Lung (tissue), 17 donors: ENCODE measurements at places on chromosomes 11 and 22. TPM values are rescaled to one million over a fixed set of nuclear protein-coding genes. Genes with fewer than 3 reads are reported as not detected.

- no peaks in the 10 kb centered on the region for H3K4me1 ChIP-seq
- H3K27me3 ChIP-seq = peaks cover 2% of the 10 kb centered on the region
- H3K4me3 ChIP-seq = no peak overlapping the region
- H3K27ac ChIP-seq = no peak overlapping the region
- H3K36me3 ChIP-seq = no peaks in the 10 kb centered on the region
These were observed 321.6 kb upstream of the B3GAT1 start for GRCh38 chr11:134733646-134734045.

DNA sequence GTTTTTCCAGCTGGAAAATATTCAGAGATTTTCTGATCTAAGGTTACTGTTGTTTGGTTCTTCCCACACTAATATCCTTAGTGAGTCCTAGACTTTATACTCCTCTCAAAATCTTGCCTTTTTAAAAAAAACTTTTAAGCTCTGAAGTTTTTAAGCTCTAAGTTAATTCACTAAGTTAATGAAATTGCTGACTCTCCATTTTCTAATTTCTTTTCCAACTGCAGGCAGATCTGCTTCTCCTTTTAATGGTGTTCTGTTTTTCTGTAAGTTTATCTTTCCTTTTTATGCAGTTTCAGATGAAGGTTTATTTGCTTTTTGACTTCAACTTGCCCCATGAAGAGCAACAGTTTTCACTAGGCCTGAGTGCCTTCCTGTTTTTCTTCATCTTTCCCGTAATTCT is 125.8 kb upstream of the ARHGAP42 start:
- DNase-seq = no peak
- peaks cover 7% of the 10 kb centered on the region for H3K4me1 ChIP-seq
- H3K27me3 ChIP-seq = no peaks in the 10 kb centered on the region

- H3K4me3 ChIP-seq = no peak overlapping the region
- H3K27me3 ChIP-seq = no peaks in the 10 kb centered on the region
- peaks cover 6% of the 10 kb centered on the region for H3K4me1 ChIP-seq
These were observed 17.1 kb upstream of the ADORA2A start for GRCh38 chr22:24410110-24410856.

GRCh38 chr11:18768978-18769377 is 22.6 kb downstream of the PTPN5 start:
- H3K36me3 ChIP-seq = no peaks in the 10 kb centered on the region
- no peak overlapping the region for H3K27ac ChIP-seq
- no peaks in the 10 kb centered on the region for H3K27me3 ChIP-seq
- DNase-seq = no peak
- H3K4me1 ChIP-seq = no peaks in the 10 kb centered on the region

GRCh38 chr11:25981998-25982397 is 349.9 kb upstream of the ANO3 start:
- no peaks in the 10 kb centered on the region for H3K4me1 ChIP-seq
- H3K4me3 ChIP-seq = no peak overlapping the region
- no peak overlapping the region for H3K27ac ChIP-seq

GRCh38 chr22:23437779-23438178 is 142.3 kb downstream of the IGLL1 start:
- H3K4me3 ChIP-seq = no peak overlapping the region
- H3K27me3 ChIP-seq = no peaks in the 10 kb centered on the region
- no peak overlapping the region for H3K27ac ChIP-seq
- H3K4me1 ChIP-seq = no peaks in the 10 kb centered on the region
- H3K36me3 ChIP-seq = no peaks in the 10 kb centered on the region

DNA sequence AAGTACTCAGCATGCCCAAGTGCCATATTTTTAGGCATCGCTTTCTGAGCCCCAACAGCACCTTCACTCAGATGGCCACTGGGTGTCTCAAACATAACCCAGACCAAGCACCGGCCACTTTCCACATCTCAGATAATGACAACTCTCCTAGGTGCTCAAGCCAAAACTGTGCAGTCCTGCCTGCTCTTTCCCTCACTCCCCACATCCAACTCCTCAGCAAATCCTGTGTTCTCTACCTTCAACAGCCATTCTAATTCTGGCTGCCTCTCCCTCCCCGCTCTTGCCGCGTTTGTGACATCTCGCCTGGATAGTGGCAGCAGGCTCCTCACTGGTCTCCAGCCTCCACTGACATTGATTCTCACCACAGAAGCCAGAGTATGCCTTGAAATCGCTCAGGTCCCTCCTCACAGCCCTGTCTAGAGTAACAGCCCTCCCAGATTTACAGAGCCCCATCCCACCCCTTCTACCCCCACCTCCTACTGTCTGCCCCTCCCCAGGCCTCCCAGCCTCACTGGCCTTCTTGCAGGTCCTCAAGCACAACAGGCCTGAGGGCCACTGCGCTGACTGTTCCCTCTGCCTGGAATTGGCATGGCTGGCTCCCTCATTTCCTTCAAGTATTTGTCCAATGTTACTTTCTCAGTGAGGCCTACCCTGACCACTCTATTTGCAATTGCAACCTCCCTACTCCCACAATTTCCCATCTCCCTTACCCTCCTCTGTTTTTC is 1.3 kb upstream of the PHETA2 start:
- H3K27me3 ChIP-seq = no peaks in the 10 kb centered on the region
- peaks cover 10% of the 10 kb centered on the region for H3K36me3 ChIP-seq
- H3K4me1 ChIP-seq = no peaks in the 10 kb centered on the region
- no peak overlapping the region for H3K27ac ChIP-seq

DNA sequence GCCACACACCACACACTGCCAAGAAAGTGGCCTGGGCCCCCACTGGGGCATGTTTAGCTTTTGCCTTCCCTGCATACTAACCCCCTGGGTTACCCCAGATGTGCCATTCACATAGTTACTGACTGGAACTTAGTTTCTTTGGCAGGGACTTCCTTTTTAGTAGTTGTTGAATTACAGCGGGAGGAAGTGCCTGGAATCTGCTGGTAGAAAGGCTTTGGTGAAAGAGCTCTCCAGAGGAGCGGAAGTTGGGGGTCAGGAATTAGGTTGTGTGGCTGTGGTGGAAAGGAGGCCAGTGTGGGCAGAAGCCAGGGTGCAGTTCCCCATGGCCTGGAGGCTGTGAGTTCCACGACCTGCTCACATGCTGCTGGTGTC is 69.0 kb downstream of the MED15 start:
- no peaks in the 10 kb centered on the region for H3K27me3 ChIP-seq
- H3K36me3 ChIP-seq = peaks cover 24% of the 10 kb centered on the region
- no peak overlapping the region for H3K4me3 ChIP-seq
- no peak for DNase-seq
- H3K4me1 ChIP-seq = peaks cover 11% of the 10 kb centered on the region

- peak; percentile 59 for DNase-seq
- H3K4me3 ChIP-seq = no peak overlapping the region
- H3K27me3 ChIP-seq = no peaks in the 10 kb centered on the region
- peaks cover 5% of the 10 kb centered on the region for H3K4me1 ChIP-seq
These were observed 1.4 kb upstream of the KREMEN1 start for GRCh38 chr22:29071261-29072045.

- H3K27ac ChIP-seq = no peak overlapping the region
- H3K4me1 ChIP-seq = peaks cover 9% of the 10 kb centered on the region
- peaks cover 42% of the 10 kb centered on the region for H3K36me3 ChIP-seq
- no peaks in the 10 kb centered on the region for H3K27me3 ChIP-seq
These were observed 21.6 kb upstream of the PHLDA2 start for GRCh38 chr11:2950825-2951224.

- H3K4me1 ChIP-seq = peaks cover 3% of the 10 kb centered on the region
- H3K27ac ChIP-seq = no peak overlapping the region
- peak; percentile 22 for DNase-seq
- no peak overlapping the region for H3K4me3 ChIP-seq
These were observed 62.1 kb upstream of the PHOX2A start for GRCh38 chr11:72305891-72306585.

DNA sequence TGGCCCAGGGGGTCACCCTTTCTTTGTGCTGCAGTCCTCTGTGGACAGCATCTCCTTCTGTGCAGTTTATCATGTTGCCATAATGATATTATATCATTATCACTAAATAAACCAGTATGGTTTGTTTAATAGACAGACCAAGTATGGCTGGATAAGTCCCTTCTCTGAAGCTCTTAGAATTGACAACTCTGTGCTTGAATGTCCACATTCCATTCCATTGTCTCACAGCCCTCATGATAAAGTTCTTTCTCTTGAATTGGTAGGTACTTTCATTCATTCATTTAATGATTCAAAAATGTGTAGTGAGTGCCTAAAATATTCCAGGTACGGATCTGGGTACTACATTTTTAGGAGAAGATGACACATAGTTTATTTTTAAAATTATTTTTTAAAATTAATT is 7.8 kb downstream of the RPS6KA4 start:
- no peaks in the 10 kb centered on the region for H3K4me1 ChIP-seq
- H3K4me3 ChIP-seq = no peak overlapping the region
- no peaks in the 10 kb centered on the region for H3K27me3 ChIP-seq
- DNase-seq = no peak
- H3K36me3 ChIP-seq = peaks cover 13% of the 10 kb centered on the region

- H3K36me3 ChIP-seq = no peaks in the 10 kb centered on the region
- no peaks in the 10 kb centered on the region for H3K27me3 ChIP-seq
- H3K27ac ChIP-seq = no peak overlapping the region
- H3K4me1 ChIP-seq = no peaks in the 10 kb centered on the region
- no peak for DNase-seq
These were observed 97.9 kb downstream of the RCN1 start for GRCh38 chr11:32188785-32189184.

DNA sequence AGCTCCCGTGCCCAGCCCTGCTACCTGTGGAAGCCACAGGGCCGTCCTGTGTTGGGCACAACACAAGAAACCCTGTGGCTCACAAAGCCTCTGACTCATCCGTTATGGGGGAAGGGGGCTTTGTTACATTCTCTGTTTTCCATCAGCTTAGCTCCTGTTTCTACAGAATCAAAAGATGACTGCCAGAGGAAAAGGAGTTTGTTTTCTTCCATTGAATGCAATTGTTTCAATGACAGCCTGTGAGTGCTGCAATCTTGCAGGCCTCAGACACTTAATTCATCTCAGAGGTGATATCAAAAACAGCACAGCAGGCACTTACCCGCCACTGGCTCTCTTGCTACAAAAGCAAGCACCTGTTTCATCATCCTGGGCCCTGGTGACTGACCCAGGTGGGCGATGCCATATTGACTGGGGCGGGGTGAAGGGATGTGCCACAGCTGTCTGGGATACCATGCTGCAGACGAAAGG is 194.3 kb downstream of the OPCML start:
- H3K36me3 ChIP-seq = no peaks in the 10 kb centered on the region
- no peak overlapping the region for H3K27ac ChIP-seq
- DNase-seq = no peak
- H3K27me3 ChIP-seq = no peaks in the 10 kb centered on the region

DNA sequence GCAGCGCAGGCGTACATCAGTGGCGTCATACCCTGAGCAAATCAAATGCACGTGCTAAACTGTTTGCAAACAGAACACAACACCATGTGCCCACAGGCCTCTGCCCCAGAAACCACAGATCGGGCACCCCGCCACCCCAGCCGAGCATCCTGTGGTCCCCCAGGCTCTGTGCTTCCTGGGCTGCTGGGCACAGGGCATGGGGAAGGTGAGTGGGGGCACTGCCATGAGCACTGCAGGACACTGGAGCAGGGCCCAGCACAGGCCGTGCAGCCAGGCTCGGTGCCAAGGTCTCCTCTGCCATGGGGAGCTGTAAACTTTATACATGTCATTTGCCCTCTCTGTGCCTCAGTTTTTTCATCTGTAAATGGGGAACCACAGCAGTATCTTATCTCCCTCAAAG is 62.5 kb downstream of the NAT10 start:
- no peak overlapping the region for H3K27ac ChIP-seq
- no peaks in the 10 kb centered on the region for H3K27me3 ChIP-seq
- no peak overlapping the region for H3K4me3 ChIP-seq
- H3K4me1 ChIP-seq = no peaks in the 10 kb centered on the region
- H3K36me3 ChIP-seq = no peaks in the 10 kb centered on the region
- DNase-seq = no peak

DNA sequence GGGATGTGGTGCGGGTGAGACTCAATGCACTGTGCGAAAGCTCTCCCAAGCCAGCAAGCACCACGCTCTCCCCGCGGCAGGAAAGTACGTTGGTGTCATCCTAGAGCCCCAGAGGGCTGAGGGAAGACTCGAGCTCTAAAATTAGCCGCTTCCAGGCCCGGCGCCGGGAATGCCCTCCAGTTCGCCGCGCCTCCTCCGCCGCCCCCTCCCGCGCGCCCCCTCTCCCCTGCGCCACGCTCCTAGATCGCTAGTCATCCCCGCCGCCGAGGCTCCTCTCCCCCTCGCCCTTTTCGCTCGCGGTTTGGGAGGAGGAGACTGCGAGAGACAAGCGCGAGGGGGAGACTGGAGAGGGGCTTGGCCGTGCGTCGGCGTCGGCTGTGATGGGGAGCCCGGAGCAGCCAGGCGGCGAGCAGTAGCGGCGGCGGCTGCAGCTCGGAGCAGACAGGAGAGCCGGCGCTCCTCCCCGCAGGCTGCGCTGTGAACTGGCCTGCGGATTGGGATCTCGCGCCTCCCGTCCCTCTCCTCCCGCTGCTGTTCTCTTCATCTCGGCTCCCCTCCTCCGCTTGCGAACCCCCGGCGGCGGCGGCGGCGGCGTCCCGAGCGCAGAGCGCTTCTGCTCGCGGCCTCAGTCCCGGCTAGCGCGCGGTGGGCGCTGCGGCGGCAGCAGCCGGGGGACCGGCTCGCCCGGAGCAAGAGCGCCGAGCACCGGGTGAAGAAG is at the start of gene FAT3:
Gene FAT3, plus strand, starts transcription at position 412 of the 718 bp plus-strand sequence. CDS start 127,295 bp downstream, outside the sequence.
- DNase-seq = peak; percentile 95
- H3K36me3 ChIP-seq = no peaks in the 10 kb centered on the region
- no peaks in the 10 kb centered on the region for H3K27me3 ChIP-seq
- H3K4me1 ChIP-seq = peaks cover 20% of the 10 kb centered on the region

- H3K27me3 ChIP-seq = peaks cover 3% of the 10 kb centered on the region
- H3K27ac ChIP-seq = no peak overlapping the region
- no peak overlapping the region for H3K4me3 ChIP-seq
- H3K36me3 ChIP-seq = no peaks in the 10 kb centered on the region
- H3K4me1 ChIP-seq = no peaks in the 10 kb centered on the region
These were observed 562.5 kb downstream of the MN1 start for GRCh38 chr22:27238935-27239510.

GRCh38 chr22:44147821-44148574 is 32.7 kb upstream of the PARVG start:
- peaks cover 16% of the 10 kb centered on the region for H3K36me3 ChIP-seq
- peaks cover 3% of the 10 kb centered on the region for H3K4me1 ChIP-seq

- no peaks in the 10 kb centered on the region for H3K36me3 ChIP-seq
- H3K4me1 ChIP-seq = no peaks in the 10 kb centered on the region
- H3K27me3 ChIP-seq = no peaks in the 10 kb centered on the region
- H3K4me3 ChIP-seq = no peak overlapping the region
- DNase-seq = no peak
These were observed 134.3 kb upstream of the SESN3 start for GRCh38 chr11:95365348-95365747.

- H3K36me3 ChIP-seq = peaks cover 11% of the 10 kb centered on the region
- H3K4me3 ChIP-seq = peak overlapping the region; percentile 52
- peak overlapping the region; percentile 92 for H3K27ac ChIP-seq
- peaks cover 11% of the 10 kb centered on the region for H3K27me3 ChIP-seq
- H3K4me1 ChIP-seq = peaks cover 4% of the 10 kb centered on the region
These were observed 796 bp upstream of the SF3B2 start for GRCh38 chr11:66051371-66051765.

DNA sequence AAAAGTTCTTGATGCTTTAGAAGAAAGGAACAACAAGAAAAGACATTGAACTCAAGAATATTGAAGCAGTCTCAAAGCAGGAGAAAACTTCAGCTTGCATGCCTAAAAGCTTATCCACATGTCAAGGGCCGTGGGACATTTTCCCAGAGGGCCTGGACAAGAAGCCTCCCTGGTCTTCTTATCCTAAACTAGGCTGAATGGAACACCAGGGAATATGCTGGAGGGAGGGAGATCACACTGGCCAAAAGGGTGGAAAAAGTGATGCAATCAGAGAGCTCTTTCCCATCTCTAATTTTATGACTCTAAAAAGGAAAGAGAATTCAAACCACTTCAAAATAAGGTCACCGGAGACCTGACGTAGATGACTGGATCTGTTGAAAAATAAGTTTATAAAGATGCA is 107.2 kb downstream of the MPPED2 start:
- DNase-seq = peak; percentile 70
- H3K27me3 ChIP-seq = no peaks in the 10 kb centered on the region

TAGLN gene
- 172 TPM for total RNA-seq

RAB36 gene
- total RNA-seq = 11.2 TPM

GRK3 gene
- total RNA-seq = 27.3 TPM

NPAS4 gene
- 0.09 TPM for total RNA-seq

PTPRCAP gene
- total RNA-seq = 13.7 TPM

TIGD3 gene
- total RNA-seq = 0.21 TPM
